Non-pigmented ciliary epithelial cell (primary cell): ENCODE measurements at places on chromosomes 7 and 10.

DNA sequence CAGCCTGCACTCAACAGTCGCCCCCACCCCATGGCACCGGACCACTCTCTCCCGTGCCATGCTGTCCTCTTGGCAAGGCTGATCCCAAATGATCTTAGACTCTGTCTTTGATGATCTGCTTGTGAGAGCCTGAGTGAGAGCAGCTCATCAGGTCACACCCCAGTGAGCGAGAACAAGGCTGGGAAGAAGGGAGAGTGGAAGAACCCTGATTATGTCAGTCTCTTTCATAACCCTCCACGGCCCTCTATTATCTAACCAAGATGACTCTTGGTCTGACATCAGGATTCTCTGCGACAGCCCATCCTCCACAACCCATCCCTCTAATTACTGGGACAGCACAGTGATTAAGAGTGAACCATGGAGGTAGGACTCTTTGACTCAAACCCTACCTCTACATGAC is 53.1 kb upstream of the C7orf33 start:
- no peak for DNase-seq

DNA sequence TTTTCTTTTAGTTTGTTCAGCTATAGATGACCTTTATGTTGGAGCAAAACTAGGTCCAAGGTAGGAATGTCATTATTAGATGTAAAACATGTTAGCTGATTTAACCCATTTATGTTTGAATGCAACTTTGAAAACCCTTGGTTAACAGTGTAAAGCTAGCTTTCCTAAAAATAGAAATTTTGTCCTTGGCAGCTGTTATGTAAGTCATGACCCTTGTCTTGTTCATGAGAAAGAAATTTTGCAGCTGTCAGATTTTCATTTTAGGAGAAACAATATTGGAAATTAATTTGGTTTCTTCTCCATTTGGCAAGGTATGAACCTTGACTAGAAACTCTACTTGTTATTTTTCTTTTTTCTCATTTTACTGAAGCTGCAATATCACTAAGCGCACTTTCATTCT is 23.9 kb upstream of the CCAR1 start:
- DNase-seq = no peak

DNA sequence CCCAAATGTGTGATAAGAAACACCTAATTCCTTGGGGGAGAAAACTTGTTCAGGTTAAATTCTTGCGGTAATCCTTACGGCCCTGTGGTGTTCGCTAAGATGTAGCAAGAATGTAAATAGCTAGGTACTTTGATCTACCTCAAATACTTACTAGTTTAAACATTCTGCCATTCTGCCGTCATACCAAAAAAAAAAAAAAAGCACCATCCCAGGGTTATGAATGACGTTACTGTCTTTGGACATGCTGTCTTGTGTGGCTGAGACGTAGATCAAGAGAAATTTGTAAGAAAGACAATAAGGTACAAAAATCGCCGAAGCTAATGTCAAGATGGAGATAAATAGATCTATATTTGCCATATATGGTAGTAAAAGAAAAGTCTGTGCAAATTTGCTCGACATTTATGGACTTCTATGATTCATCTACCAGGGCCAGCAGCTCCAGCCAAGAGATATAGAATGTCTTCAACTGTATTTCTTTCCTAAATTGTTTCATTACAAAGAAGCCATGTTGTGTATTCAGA is 195.6 kb downstream of the CUX1 start:
- DNase-seq = no peak

GRCh38 chr10:29615195-29615594 is 19.6 kb downstream of the SVIL start:
- DNase-seq = no peak

DNA sequence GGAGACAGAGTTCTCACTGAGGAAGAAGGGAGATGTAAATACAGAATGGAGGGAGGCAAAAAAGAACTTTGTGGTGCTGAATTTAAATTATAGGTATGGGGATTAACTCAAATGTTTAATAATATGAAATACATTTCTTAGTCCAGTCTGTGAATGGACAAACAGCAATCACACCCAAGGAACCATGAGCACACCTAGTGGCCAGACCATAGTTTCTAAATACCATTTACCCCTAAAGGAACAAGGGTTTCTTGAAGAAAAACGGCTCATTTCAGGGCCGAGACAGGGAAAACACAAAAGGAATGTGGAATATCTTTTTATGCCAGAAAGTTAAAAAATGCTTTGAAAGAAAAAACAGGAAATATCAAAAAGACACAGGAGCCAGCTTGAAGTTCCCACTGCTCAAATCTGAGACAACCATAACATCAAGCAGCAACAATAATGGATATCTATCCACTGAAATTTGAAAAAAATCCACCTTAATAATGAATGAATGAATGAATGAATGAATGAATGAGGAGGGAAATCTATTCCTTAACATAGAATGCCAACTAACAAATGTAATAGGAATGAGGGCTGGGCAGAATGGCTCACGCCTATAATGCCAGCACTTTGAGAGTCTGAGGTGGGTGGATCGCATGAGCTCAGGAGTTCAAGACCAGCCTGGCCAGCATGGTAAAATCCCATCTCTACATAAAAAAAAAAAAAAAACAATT is 8.6 kb downstream of the IPMK start:
- no peak for DNase-seq

DNA sequence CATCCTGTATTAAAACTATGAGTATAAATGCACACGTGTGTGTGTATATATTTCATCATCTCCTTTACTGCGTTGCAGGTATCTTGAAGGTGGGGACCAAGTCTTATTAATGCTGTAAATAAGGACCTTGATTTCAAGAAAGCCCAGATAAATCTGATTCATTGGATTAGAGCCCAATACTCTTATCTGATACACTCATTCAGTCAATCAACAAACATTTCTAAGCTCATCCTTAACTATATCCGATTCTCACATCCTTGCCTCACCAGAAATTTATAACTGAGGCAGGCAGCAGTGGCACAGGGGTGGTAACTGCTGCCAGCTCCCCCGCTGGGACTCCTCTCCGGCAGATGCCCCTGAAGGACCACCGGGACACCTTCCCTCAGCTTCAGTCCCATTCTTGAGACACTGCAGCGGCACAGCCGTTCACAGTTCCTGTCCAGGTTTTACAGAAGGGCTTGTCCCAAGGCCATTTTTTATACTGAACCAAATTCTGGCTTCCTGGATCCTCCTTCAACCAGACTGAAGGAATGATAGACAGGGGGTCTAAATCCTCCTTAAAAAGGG is 54.0 kb downstream of the BRI3 start:
- DNase-seq = no peak

DNA sequence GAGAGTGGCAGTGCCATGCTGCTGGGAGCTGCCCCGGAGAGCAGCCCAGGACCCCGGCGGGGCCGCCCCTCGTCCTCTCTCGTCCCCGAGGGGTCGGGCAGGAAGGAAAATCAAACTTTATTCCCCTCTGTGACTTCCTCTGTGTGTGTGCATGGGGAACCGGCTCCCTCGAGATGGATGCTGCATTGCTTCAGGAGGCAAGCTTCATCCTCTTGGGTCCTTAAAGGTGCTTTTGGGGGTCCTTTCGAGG is 726 bp downstream of the MCU start:
- DNase-seq = no peak

GRCh38 chr7:41020056-41020455 is 682.8 kb downstream of the INHBA start:
- no peak for DNase-seq

DNA sequence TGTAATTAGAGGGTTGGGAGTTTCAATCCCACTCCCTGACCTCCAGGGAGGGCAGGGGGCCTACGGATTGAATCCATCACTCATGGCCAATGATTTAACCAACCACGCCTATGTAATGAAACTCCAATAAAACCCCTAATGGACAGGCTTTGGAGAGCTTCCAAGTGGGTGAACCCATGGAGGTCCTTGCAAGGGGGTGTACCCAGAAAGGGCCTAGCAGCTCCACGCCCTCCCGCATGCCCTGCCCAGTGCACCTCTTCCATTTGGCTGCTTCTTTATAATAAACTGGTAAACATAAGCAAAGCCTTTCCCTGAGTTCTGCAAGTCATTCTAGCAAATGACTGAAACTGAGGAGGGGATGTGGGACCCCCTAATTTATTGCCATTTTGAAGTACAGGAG is 280.1 kb downstream of the FRMD4A start:
- no peak for DNase-seq

- no peak for DNase-seq
These were observed 85.8 kb downstream of the SEMA3A start for GRCh38 chr7:84108787-84109186.

DNA sequence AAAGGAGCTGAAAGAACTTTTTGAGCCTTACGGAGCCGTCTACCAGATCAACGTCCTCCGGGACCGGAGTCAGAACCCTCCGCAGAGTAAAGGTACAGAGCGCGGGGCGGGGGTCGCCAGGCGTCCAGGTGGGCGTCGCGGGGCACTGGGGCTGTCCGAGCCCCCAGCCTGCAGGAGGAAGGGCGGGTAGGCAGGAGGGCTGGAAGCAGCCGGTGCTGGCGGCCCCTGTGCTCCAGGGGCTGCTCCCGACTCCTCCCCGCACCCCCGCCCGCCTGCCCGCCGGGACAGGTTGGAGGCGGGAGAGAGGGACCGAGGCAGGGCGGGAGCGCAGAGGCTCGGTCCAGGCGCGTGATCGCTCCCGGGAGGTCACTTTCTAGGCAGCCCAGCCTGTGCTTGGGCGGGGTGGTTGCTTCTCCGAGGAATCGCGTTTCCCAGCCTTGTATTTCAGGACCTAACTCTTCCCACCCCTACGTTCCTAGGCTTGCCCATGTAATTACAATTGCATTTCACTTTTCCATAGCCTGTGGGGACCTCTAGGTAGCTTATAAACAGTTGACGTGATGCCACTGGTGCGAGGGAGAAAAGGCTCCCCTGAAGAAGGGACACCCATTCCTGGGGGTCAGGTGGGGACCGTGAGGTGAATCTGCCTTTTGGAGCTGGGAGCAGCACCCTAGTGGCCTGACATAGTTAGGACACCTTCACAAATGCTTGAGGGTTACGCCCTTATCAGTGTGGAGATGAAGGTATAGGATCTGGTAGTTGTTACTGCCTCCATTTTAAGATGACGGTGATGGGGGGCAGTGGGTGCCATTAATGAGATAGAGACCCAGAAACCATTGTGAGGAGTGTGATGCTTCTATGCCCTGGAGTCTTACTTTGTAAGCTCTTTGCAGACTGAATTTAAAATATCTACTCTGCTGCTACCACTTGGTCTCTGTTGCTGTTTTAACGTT is 148.2 kb downstream of the CELF2 start:
- no peak for DNase-seq

- no peak for DNase-seq
These were observed 204.3 kb downstream of the SFMBT2 start for GRCh38 chr10:7206412-7207100.

GRCh38 chr7:381211-382042 is 91.5 kb downstream of the FOXL3 start:
- DNase-seq = no peak

DNA sequence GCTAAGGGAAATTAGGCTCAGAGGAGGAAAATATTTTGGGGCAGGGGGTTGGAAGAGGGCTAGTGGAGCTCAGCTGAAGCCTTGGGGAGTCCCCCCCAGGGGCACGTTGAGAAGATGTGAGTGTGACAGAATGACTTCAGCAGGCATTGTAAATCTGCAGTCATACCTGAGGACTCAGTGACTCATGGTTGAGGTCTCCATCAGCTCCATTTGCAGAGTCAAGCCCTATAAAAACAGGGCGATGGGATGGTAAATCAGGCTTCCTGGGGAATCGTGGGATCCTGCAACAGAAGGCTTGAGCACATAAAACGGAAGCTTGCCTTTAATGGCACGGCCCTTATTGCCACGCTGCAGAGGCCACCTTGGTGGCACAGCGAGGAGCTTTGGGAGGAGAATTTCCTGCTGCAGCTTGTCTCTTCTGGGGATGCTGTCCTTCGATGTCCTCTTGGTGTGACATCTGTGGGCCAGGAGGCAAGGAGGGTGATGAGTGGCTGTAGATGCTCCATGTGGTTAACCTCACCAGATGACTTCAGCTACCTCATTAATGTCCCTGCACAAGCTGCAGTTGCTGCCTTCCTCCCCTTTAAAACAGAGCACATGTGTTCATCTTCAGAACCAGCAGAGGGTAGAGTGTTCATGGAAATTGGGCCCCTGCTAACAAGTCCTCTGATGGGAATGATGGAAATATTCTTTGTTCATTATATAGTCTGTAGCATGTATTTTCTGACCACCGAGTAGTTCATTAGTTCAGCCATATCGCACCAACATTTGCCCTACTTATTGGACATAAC is 285.9 kb downstream of the LRMDA start:
- no peak for DNase-seq

GRCh38 chr7:259751-260405 is 30.1 kb upstream of the FOXL3 start:
- no peak for DNase-seq

DNA sequence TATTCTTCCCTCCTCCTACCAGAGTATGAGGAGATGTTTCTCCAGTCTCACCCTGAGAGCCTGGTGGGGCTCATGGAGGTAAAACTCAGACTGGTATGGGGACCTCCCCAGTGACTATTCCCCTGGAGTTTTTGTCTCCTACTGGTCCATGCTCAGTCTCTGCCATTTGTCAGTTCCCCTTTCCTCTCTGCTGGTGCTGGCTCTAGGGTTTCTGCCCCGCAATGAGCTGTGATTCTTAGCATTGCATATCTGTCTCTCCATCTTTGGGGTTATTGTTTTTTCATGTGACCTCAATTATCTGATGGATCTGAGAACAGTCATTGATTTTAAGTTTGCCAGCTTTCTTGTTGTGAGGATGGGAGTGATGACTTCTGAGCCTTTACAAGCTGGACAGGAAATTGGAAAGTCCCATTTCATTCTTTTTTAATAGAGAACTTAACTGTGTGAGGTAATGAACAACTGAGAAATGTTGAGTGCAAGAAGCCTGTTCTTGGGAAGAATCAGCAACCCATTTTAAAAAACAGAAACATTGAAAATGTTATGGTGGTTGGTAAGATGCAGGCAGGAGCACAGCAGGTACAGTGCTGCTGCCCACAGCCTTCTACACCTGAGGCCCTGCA is 26.9 kb downstream of the NACAD start:
- DNase-seq = no peak

DNA sequence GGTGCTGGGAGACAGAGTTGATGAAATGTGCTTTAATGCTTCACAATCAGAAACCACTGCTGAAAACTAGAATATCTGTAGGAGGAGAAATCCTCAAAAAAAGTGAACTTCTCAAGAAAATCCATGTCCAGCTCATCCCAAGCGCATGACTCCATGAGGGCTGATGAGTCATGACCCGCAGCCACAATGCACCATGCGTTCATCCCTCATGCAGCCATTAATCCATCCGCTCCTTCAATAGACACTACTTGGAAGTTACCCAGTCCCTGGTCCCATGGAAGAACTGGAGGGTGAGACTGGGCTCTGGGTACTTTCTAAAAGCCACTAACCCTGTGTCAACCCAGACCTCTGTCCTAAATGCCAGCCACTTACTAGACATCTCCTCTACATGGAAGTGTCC is 24.4 kb downstream of the TMEM273 start:
- no peak for DNase-seq

DNA sequence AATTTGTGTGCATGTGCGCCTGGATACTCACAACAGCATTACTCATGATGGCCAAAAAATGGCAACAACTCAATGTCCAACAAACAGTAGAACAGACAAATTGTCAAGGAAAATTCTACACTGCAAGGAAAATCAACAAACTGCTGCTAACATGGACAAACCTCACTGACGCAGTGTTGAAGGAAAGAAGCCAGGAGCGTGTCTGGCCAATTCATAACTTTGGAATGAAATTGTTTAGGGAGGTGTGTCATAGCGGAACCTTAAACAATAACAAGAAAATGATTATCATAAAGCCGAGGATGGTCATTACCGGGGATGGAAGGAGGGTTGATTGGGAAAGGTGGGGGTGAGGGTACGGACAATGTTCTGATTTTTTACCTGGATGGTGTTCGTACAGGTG is 29.1 kb downstream of the ALOX5 start:
- no peak for DNase-seq
